Astrocyte of the hippocampus (primary cell): ENCODE measurements at places on chromosomes 2 and 18.
A peak's percentile ranks its signal among the peaks of the same experiment; 100 is the strongest.

- DNase-seq: no peak
Observed at GRCh38 chr2:196914867-196915460, 11.5 kb downstream of the PGAP1 start.

GRCh38 chr2:157258520-157259326, 1.2 kb downstream of the GALNT5 start:
- DNase-seq: no peak

DNA sequence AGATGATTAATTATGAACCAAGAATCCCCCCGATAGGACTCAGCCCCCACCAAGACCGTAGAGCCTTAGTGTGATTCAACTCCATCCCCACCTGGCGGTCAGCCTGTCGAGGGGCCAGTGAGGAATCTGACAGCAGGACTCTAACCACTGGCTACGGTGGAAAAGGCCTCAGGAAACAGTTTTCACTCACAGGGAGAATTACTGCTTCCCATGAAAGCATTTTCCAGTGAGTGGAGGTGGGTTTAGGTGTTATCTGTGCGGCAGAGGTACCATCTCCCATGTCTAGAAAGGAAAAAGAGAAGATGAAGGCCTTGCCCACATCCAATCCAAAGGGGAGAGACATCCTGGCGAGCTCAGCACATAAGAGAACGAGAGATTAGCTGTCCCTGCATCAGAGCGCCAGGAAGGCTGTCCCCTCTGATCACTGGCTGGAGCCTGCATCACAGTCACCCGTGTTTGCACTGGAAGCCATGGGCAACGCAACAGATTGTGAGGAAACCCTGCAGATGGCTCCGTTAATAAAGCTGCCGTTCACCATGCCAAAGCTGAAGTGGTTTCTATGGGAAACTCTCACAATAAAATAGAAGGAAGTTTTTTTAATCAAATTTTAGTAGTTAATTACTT, 22.3 kb downstream of the COX7A2L start:
- no peak for DNase-seq

GRCh38 chr18:37289423-37289822, 276.2 kb downstream of the CELF4 start:
- no peak for DNase-seq

GRCh38 chr2:135226961-135227360, 174.9 kb downstream of the RAB3GAP1 start:
- no peak for DNase-seq

DNA sequence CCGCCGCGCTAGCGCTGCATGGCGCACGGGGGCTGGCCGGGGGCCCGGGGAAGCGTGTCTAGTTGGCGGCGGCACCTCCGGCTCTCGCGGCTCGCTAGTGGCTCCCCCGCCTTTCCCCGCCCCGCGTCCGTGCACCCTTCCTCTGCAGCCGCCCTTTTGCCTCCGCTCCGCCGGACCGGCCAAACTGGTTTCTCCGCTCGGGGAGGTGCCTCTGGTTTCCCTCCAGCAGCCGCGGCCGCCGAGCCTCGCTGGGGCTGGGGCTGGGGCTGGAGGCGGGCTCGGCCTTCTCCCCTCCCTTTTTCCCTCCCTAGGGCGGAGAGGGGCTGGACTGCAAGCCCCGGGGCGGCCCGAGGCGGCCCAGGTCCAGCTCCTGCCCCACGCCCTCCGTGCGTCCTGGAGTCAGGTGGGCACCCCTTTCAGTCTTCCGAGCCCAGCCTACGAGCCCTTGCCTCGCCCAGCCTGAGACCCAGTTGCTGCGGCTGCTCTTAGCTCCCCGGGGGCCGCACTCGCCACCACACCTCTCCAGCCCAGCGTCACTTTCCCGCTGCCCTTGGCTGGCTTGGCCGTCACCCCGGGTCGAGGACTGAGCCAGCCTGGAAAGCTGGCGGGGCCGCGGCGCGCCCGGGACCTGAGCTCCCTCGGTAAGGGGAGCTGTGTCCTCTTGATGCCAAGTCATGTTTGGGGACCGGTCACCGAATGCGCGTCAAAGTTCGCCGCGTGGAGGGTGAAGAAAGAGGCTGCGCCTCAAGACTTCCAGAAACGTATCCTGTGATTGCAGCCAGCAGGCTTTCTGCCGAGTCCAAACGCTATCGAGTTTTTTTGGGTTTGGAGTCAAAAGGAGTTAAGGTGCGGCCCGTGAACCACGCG, at the start of gene ATP8B1:
Gene ATP8B1, minus strand, starts transcription at position 213 of the 867 bp plus-strand sequence. CDS start 71,508 bp downstream, outside the sequence.
- peak; percentile 90 for DNase-seq

DNA sequence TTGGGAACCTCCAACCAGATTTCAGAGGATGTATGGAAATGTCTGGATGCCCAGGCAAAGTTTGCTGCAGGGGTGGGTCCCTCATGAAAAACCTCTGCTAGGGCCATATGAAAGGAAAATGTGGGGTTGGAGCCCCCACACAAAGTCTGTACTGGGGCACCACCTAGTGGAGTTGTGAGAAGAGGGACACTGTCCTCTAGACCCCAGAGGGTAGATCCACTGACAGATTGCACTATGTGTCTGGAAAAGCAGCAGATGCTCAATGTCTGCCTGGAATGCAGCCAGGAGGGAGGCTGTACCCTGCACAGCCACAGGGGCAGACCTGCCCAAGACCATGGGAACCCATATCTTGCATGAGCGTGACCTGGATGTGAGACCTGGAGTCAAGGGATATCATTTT, 573.7 kb upstream of the NXPH2 start:
- no peak for DNase-seq
